CD8-positive, alpha-beta T cell (primary cell): ENCODE measurements at places on chromosomes 7 and 10. TPM values are rescaled to one million over a fixed set of nuclear protein-coding genes. Genes with fewer than 3 reads are reported as not detected.

Gene RAB18
- total RNA-seq, result 146 TPM

DNA sequence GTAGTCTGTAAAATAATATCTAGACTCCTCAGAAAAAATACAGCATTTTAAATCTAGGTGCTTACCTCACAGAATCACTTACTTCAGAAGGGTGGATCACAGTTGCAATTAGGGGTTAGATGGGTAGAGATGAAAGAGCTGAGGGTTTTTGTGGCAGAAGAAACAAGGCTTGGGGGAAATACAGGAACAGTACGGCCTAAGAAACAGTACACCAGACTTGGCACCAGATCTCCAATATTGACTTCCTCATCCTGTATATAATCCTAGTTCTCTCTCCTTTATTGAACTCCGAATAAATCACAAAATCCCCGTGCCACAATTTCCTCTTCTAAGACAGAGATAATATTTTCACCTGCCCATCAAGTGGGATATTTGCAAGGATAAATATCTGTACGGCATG is 14.3 kb downstream of the CEP41 start:
- DNase-seq, result no peak

- DNase-seq, result no peak
Measured at GRCh38 chr7:123999703-124000102, 33.2 kb downstream of the TMEM229A start.

DNA sequence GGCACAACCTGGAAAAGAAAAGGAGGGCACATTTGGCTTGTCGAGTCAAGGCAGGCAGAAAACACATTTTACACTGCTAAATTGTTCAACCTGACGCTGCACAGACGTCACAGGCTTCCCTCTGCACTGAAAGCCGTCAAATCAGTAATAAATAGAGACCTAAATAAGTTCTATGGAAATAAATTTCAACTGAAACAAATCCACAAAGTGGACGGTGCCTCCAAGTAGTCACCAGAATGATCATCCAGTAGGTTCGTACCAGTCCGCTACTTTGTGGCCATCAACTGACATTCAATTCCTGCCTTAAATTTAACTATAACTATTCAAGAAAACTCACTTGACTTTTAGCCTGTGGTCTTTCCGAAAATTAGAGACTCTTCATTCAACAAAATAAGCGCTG is 49.0 kb downstream of the NPVF start:
- no peak for DNase-seq

Gene MYOZ1
- total RNA-seq, result not detected

DNA sequence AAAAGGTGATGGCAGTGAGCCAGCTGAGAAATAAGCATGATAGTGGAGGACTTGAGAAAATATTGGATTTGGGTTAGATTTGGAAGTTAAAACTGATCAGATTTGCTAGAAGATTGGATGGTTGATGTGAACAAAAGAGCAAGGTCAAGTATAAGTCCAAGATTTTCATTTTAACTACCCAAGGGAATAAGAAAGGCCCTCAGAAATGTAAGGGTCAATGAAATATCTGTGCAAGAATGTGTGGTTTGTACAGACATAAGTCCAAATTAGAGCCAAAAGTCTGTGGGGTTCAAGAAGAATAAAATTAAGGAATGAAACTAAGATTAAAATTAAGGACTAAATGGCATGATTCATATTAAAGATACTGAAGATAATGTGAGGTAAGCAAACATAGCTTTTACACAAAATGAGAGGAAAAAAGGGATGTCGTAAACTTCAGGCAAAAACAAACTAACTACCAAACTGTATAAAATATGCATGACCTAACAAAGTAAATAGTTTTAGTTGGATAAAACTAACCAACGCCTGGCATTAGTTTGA is 78.4 kb upstream of the CACNA2D1 start:
- no peak for DNase-seq
